IMR-90 (cell line): ENCODE measurements at places on chromosomes 12 and 14. TPM values are rescaled to one million over a fixed set of nuclear protein-coding genes. Genes with fewer than 3 reads are reported as not detected.

The RTL1 gene
- not detected in 2 replicates for polyA plus RNA-seq

The UBE3B gene
- 24.3 and 24.9 TPM in 2 replicates for polyA plus RNA-seq

The LRRC23 gene
- polyA plus RNA-seq: 9.2 and 11.4 TPM in 2 replicates

The KTN1 gene
- 36.9 and 42.1 TPM in 2 replicates for polyA plus RNA-seq

The TBC1D30 gene
- polyA plus RNA-seq: 0.24 and 0.34 TPM in 2 replicates

The MSI1 gene
- not detected in 2 replicates for polyA plus RNA-seq

The CFAP251 gene
- 6.8 and 7.8 TPM in 2 replicates for polyA plus RNA-seq

DNA sequence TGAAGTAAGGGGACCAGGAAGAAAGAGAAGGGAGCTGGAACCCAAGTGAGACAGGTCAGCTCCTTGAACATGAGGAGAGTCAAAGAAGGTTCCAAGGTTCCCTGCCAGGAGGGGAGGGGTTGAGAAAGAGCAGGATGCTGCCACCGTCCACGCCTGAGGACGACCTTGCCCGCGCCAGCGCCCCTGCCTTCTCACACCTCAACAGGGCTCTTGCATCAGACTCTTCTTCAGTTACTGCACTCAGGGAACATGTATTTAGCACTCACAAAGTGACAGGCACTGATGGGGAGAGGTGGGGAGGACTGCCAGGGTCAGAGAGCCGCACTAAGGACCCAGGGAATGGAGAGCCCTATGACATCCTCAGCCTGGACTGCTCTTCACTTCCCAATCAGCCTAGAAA is 102.1 kb upstream of the NUDT4 start:
- no peak for DNase-seq

GRCh38 chr14:92247341-92247740 is 75.6 kb upstream of the SLC24A4 start:
- no peak for DNase-seq

- DNase-seq: no peak
Observed at GRCh38 chr12:55631056-55631455, 5.6 kb upstream of the OR10P1 start.

GRCh38 chr12:92866418-92866817 is 62.7 kb downstream of the EEA1 start:
- DNase-seq: no peak

- peak; percentile 5 for DNase-seq
Observed at GRCh38 chr14:29085546-29085945, 319.0 kb downstream of the FOXG1 start.

GRCh38 chr12:85657251-85657650 is 179.0 kb downstream of the RASSF9 start:
- no peak for DNase-seq

DNA sequence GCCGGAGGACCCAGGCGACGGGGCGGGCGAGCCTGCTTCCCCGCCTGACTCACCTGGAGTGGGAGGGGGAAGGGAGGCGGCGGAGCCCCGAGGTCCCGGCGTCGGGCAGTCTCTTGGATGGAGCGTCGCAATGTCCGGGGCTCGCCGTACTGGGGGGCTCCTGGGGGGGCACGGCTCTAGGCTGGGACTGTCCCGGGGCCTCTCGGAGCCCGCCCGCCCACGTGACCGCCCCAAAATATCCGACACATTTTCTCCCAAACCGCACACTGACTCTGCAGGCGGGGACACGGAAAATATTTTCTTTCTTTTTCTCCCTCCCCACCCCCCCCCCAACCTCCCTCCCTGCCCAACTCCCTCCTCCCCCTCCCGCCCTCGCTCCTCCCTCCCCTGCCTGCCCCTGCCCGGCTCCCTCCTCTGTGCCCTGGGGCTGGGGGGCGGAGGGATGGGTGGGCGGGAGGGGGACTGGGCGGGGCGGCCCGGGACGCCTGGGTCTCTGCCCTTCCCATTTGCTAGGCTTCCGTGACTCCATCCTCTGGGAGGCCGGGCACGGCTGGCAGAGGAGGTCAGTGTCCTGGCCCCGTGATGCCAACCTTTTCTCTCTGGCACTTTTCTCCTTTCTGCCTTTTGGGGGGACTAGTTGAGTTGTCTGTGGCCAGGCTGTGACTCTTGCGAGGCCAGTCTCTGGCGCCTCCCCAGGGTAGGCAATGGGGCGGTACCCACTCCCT is at the start of gene RARG:
RARG (minus strand) TSS at position 289 of the 725 bp plus-strand sequence. CDS start 4,664 bp downstream, outside the sequence.
- no peak for DNase-seq

GRCh38 chr12:132356691-132357622 is 27.6 kb upstream of the GALNT9 start:
- peak; percentile 16 for DNase-seq

- no peak for DNase-seq
Observed at GRCh38 chr12:21795648-21796328, 21.3 kb upstream of the KCNJ8 start.

- no peak for DNase-seq
Observed at GRCh38 chr14:54692284-54692772, 125.4 kb downstream of the SAMD4A start.

GRCh38 chr14:104891664-104892530 is 26.8 kb downstream of the CEP170B start:
- DNase-seq: no peak
